Fibroblast of villous mesenchyme (primary cell): ENCODE measurements at places on chromosomes 16 and 17. TPM values are rescaled to one million over a fixed set of nuclear protein-coding genes. Genes with fewer than 3 reads are reported as not detected.

SBK1 gene
- total RNA-seq, result under 0.01 TPM in 1 of 2 replicates, not detected in the other

GRCh38 chr16:55275167-55275566 is 48.8 kb upstream of the IRX6 start:
- DNase-seq, result no peak

- DNase-seq, result peak; percentile 89
Observed at GRCh38 chr17:48026502-48027321, 10.9 kb downstream of the COPZ2 start.

DNA sequence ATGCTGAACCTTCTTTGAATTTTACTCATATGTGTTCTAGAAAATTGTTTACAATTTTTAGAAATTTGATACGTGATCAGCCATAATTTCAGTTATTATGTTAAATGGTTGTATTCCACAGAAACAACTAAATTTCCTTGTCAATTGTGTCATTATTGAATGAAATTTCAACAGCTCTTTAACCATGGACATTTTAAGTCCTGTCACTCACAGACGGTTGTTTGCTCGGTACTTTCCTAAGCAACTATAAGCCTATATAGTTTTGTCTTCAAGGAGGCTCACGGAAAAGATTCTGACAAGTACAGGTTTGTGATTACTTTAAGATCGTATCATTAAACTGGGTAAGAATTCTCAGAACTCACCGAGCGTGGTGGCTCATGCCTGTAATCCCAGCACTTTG is 31.8 kb downstream of the SLC39A11 start:
- DNase-seq, result no peak

GRCh38 chr16:48498769-48499631 is 111.0 kb downstream of the N4BP1 start:
- peak; percentile 94 for DNase-seq

NME1 gene
- 82.1 and 105 TPM in 2 replicates for total RNA-seq

DNA sequence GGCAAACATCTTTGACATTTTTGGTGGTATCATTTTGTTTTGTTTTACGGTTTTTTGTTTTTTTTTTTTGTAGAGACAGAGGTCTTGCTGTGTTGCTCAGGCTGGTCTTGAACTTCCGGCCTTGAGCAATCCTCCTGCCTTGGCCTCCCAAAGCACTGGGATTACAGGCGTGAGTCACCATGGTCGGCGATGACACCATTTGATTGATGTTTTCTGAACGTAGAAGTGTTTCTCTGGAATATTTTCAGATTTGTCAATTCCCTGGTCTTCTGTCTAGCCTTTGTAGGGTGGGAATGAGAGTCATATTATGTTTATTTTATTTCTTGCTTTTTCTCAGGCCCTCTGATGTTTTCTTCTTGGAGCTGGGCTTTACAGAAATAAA is 32.2 kb upstream of the BRD7 start:
- no peak for DNase-seq

DNA sequence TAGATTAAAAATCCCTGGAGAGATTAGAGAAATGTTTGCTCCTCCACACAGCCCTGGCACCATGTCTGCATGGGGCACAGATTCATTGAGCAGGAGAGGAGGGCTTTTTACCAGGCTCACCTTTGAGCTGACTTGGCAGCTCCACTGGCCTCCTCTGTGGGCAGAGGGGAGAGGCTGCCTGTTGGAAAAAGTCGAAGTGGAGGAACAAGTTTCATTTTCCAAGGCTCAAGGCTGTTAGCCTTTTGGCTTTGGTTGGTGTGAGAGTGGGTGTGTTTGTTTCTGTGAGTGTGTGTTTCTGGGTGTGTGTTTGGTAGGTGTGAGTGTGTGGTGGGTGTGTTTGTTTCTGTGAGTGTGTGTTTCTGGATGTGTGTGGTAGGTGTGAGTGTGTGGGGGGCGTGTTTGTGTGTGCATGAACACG is 5.6 kb downstream of the TMEM238L start:
- no peak for DNase-seq

CIBAR2 gene
- not detected in 2 replicates for total RNA-seq

DNA sequence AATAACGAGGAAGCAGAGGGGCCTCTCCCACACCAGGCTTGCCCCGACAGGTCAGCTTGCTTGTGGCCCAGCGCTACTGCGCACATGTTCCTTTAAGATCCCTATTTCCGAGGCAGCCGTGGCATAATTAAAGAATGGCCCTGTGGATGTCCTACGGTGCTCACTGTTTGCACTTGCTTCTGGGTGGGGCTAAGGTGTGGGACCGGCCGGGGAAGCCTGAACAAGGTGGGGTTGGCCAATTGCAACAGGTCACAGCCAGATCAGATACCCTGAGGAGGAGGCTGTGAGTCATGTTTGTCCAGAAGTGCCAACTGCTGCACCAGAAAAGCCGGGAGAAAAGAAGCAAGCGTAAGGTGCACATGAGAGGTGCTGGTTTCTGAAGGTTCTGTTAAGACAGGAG is 158.5 kb upstream of the CACNG5 start:
- DNase-seq, result no peak

- DNase-seq, result no peak
Observed at GRCh38 chr17:2690165-2691068, 21.1 kb downstream of the CLUH start.

- DNase-seq, result peak; percentile 62
Observed at GRCh38 chr17:76427501-76428231, 25.3 kb downstream of the UBE2O start.

NPIPA1 gene
- total RNA-seq, result 30.9 and 39.3 TPM in 2 replicates

GRCh38 chr17:82983510-82984248 is 95.7 kb upstream of the METRNL start:
- no peak for DNase-seq

DNA sequence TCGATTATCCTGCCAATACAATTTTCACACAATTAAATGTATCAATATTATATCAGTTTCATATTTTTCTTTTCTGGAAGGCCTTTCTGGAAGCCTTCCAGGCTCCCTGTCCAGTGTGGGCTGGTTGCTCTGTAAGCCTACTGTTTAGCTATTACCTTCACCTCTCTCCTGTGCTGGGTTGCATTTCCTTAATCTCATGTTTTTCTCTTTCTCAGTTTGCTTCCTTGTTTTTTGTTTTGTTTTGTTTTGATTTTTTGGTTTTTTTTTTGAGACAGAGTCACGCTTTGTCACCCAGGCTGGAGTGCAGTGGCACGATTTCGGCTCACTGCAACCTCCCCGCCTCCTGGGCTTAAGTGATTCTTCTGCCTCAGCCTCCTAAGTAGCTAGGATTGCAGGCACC is 6.8 kb downstream of the SEPHS2 start:
- DNase-seq, result no peak

- DNase-seq, result no peak
Observed at GRCh38 chr16:55184052-55184451, 140.0 kb upstream of the IRX6 start.

DNA sequence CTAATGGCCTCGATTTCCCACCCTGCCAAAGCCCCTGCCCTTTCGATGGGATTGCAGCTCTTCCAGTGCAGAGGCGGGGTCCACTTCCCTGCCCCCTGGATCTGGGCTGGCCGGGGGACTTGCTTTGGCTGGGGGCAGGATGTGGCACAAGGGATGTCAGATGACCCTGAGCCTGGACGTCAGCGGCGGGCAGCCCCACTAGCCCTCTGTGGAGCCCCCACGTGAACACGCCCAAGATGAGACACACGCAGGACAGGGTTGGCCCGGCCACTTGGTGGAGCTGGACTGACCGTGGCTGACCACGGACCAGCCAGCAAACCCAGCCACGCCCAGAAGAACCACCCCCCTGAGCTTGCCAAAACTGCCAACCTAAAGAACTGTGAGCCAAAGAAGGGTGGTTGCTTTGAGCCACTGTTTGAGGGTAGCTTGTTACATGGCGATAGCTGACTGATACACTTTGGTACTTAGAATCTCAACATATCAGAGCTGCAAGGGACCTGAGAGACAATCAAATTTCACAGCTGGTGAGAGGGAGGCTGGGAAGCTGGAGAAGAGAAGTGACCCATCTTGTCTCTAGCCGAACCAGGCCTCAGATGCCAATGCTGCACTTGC is 46.6 kb upstream of the PABPN1L start:
- no peak for DNase-seq
